Activated CD4-positive, alpha-beta T cell treated with anti-CD3 and anti-CD28 coated beads, Interleukin-2, amount 50 U/mL, for 48 hours (primary cell): ENCODE measurements at places on chromosomes 1 and 21.

GRCh38 chr1:75615613-75616435, 4.9 kb upstream of the SLC44A5 start:
- DNase-seq: peak; percentile 14

DNA sequence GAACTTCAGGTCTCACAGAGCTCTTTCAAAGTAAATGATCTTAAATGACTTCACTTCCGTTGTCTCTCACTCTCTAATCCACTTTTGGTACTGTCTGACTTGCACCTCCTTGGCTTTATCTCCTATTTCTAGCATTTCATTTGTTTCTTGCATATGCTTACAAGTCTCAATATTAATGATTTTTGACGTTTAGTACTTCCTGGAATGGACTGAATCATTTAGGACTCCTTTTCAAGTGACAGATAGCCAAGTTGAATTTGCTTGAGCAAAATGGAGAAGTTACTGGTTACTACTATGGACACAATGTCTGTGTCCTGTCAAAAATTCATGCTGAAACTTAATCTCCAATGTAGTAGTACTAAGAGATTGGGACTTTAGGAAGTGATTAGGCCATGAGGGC, 7.0 kb upstream of the SGIP1 start:
- DNase-seq: no peak

GRCh38 chr1:23526329-23527041, 4.5 kb downstream of the E2F2 start:
- DNase-seq: no peak

DNA sequence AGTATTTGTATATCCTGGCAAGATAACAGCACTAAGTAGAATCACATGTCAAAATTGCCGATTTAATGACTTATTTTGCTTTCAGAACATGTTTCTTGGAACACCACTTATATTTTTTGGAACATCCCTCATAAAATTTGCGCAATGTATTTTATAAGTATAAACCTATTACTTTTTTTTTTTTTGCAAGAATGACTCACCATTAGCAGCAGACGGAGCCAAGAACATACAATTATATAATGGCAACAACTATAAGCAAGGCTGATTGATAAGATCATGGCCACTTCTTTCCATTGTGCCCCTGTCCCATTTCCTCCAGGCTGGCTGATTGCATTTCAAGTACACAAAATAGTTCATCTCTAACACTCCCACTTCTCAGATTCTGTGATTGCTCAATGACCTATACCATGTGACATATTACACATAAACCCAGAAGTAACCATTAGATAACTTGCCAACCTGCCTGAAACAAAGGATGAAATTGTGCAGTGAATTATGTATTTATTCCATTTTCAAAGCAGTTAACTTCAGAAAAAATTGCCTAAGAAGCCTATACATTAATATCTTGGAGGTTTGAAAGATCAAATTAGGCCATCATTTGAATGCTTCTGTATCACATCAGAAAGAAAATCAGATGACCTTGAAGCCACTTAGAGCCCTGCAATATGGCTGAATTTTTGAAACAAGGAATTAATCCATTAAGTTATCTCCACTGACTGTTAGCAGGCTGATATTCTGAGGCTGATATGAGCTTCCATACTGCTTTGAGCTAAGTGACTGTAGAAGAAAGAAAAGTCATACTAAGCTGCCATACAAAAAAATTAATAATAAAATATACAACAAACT, 77.8 kb upstream of the PRMT6 start:
- no peak for DNase-seq

- no peak for DNase-seq
Observed at GRCh38 chr1:22139066-22139594, 3.8 kb downstream of the WNT4 start.

GRCh38 chr1:23283667-23284602, 60.1 kb downstream of the HNRNPR start:
- no peak for DNase-seq

DNA sequence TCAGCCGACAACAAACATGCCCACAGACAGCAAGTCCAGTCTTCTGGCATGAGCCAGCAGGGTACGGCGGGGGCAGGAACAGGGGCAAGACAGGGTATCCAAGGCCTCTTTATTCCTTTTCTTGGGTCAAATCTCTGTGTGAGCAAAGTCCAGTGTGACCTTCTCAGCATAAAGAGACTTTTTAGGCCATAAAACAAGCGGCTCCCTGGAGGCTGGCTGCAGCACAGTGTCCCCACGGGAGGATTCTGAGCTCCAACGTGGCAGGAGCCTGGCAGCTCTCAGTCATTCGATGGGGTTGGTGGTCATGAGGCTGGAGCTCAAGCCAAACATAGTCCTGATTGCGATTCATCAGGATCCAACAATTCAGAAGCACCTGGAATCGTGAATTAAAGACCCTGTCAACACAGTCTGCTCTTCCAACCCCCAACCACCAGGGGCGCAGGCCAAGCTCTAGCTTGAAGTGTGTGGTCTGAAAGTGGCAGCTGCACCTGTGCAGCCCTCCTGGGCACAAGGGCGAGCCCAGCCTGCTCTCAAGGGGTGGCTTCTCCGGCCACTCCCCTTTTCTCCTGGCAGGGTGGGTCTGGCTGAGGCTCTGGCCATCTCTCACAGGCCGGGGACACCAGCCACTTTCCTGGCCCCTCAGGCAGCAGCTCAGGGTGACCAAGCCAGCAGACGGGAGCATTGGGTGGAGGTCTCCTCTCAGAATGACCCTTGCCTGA, 62.1 kb downstream of the SLC66A1 start:
- DNase-seq: no peak

DNA sequence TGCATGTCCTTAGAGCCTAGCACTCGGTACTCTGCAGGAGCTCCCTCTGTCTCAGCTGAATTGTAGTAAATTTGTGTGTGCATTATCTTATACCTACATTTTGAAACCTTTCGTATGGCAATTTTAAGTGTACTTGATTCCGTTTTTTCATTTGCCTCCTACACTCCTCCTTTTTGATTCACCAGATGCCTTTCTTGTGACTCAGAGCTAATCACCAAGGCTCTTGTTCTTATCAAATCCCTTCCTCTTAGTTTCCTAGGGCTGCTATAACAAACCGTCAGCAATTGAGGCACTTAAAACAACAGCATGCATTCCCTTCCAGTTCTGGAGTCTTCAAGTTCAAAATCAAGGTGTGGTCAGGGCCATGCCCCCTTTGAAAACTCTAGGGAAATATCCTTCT, 261.0 kb downstream of the ASTN1 start:
- no peak for DNase-seq

GRCh38 chr1:28229996-28230395, 2.8 kb downstream of the DNAJC8 start:
- no peak for DNase-seq

DNA sequence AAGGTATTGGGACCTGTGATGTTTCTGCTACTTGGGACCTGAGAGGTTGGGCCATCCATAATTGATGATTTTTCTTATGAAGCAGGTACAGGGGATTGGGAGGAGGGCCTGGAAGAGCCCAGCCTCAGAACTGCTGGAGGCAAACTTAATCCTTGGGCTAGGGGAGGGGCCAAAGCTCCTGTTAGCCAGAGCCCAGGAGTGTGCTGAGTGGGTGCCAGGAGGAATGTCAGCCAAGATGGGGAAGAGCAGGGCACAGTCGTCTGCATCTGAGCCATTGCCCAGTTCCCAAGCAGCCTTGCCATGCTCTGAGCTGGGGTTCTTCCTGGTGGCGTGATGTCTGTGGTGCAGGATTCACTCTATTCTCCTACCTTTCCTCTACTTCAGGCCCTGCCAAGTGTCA, 5.8 kb downstream of the MAPKAPK2 start:
- no peak for DNase-seq

DNA sequence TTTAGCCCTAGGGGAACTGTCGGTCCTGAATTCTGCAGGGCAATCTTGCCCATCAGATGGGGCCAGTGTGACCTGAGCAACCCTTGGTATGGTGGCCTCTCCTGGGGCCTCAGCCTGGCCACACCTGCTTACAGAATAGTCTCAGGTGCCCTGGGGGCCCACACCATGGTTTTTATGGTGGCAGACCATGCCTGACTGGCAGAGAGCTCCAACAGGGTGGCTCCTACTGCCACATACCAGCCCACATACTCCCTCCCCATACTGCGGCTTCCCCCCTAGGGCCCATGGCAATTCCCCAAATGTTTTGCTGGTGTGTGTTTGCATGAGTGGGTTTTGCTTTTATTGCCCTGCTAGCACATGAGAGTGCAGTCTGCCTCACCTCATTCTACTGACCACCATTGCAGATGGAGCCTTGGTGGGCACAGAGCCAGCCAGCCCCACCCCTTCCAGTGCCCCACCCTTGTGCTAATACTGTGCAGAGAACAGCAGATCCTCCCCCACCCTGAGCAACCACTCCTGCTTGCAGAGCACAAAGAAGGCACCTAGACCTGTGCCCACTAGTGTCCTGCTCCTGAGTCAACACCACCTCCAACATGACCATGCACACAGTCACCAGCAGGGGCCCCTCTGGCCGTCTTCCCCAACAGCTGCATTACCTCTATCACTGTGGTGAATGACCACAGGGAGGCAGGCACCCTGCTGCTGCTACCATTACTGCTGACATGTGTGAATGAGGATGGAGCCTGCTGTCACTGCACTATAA, 86.8 kb downstream of the GDAP2 start:
- DNase-seq: no peak

DNA sequence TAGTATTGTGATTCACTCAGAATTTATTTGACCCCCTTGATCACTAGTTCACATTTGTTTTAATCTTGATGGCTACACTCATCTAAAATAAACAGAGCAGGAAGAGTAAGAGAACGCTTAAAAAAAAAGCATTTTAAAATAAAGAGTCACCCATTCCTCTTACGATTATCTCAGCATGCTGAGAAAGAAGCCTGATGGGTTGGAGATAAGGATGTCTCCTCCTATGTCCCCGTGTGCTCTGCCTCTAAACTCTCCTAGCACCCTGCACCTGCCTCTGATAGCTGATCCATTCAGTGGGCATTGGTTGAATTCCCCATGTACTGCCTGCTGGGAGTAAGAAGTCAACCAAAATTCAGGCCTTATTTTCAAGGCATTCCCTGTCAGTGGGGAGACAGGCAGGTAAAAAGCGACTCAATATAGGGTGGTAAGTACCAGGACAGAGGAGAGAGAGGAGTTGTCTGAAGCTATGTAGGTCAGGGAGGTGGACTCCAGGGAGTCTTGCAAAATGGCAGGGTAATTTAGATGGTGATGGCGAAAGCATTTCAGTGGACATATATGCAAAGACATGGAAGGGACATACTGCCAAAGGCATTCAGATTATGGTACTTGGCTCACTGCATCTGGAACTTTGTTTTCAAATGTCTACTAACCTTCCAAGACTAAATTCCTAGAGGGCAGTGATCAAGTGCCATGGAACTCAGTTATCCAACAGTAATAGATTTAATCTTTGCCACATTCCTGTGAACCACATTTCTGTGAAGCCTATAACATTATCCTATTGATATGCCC, 18.4 kb downstream of the ELAVL4 start:
- no peak for DNase-seq

- DNase-seq: no peak
Observed at GRCh38 chr1:186078245-186078644, 296.8 kb downstream of the TPR start.

DNA sequence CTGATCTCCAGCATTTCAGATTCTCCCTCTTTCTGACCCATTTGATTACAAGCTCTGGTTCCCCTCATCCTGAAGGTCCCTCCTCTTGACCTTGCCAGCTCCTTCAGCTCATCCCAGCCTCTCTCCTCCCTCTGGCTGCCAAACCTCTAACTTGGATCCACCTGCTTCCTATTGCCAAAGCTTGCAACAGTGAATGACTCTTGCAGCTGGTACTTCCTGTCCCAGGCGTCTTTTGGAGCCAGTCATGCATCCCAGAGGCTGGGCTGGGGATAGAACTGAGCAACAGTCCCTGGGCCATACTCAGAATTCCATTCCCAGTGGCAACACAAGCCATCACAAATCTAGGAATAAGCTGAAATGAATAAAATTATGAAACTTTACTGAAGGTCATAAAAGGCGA, 27.7 kb upstream of the SPOCD1 start:
- no peak for DNase-seq

DNA sequence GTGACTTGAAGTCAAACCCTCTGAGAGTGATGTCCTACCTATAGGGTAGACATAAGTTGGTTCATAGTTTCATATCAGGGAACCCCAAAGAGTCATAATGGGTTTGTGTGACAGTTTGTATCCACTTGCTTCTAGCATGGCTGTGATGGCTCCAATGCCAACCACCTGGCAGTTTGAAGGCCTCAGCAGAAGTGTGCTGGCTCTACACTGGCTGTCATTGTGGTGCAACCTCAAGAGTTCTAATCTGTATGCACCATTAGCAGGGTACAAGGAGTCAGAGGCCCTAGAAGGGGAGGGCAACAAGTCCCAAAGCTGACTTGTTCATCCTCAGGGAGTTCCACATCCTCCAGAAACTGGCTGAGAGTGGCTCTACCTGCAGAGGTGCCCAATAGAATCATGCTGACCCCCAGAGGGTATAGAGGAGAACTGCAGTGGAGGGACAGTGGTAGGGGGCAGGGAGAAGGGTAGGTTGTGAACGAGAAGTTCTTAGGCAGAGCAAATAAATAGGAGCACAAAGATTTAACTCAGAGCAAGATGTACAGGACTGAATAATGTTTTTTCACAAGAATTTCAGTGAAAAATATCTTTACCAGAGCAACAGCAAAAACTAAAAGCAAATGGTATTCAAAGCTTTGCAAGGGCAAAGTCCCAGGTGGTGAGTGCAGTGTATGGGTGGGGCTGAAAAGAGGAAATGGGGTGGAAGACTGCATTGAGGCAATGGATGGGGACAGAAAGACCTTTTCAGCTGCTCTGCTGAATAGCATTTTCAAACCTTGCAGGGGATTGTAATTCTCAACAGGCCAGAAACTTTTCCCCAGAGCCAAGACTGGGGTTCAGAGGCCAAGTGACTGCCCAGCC, 3.2 kb downstream of the FCRL2 start:
- DNase-seq: no peak

DNA sequence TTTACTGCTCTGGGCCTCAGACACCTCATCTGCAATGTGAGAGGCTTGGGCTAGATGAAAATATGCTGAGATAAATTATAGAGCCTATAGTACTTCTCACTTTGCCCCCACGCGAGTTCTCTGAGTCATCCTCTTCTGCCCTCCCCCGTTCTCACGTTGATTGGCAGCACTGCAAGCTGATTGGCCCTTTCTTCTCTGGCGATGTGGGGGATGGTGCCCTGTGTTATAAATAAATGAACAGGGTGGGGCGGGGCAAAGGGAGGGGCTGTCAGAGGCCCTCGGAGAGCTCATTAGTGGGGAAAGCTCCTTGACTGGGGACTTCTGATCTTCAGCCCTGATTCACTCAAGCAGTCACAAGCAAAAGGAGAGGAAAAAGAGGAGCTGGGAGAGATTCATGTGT, 64.3 kb upstream of the ZC3H12A start:
- no peak for DNase-seq
